Activated CD4-positive, alpha-beta memory T cell treated with anti-CD3 and anti-CD28 coated beads, Interleukin-2, amount 10 ng/mL, durations not matched to agents 7 days and 5 days (primary cell): ENCODE measurements at places on chromosomes 13 and 19. TPM values are rescaled to one million over a fixed set of nuclear protein-coding genes. Genes with fewer than 3 reads are reported as not detected.

Gene NTF4
- not detected for total RNA-seq

DNA sequence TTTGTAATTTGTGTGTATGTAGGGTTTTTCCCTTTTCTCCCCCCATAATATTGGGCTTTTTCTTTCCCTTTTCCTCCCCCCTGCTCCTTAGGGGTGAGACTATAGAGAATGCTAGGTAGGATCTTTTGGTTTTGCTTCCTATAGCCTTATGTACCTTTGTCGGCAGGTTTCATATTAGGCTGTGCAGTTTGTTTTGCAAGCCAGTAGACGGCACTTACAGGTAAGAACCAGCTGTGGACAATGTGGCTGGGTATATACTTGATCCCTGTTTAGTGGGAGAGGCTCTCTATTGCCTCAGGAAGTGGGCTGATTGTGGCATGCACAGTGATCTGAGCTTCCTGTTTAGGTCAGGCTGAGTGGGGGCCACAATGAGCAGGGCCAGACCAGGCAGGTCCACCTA, 359.2 kb upstream of the OBI1 start:
- H3K27me3 ChIP-seq, result no peaks in the 10 kb centered on the region
- H3K4me1 ChIP-seq, result no peaks in the 10 kb centered on the region
- DNase-seq, result no peak

Gene RABAC1
- 105 TPM for total RNA-seq

GRCh38 chr19:32168111-32168510, 177.3 kb upstream of the ZNF507 start:
- H3K36me3 ChIP-seq, result no peaks in the 10 kb centered on the region
- no peaks in the 10 kb centered on the region for H3K4me1 ChIP-seq
- no peaks in the 10 kb centered on the region for H3K27me3 ChIP-seq
- no peak overlapping the region for H3K4me3 ChIP-seq

Gene SLC25A41
- not detected for total RNA-seq

DNA sequence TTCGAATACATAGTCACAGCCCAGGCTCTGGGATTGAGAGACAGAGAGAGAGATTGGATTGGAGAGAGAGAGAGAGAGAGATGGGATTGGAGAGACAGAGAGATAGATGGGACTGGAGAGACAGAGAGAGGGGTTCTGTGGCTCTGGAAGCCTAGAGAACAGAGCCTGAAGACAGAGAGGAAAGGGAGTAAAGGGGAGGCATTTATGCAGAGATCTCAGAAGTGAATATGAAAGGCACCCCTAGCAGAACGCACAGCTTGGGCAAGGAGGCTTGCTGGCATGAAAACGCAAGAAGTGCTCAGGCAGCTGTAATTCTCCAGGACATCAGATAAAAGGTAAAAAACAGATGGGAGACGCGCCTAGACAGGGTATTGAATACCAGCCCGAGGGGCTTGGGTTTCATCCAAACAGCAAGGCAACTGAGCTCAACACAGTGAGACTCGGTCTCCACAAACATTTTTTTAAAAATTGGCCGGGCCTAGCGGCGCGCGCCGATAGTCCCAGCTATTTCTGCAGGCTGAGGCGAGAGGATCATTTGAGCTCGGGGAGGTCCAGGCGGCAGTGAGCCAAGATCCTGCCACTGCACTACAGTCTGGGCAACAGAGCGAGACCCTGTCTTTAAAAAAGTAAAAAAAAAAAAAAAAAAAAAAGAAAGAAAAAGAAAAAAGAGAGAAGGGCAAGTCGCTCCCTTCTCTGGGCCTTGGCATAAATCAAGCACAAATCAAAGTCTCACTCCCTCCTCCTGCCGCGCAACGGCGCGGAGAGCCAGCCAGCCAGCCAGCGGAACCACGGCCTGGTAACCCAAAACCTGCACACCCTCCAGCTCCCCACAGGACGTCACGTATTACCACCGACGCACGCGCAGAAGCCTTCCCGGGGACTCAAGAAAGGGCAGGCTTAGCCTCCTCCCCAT, 774 bp upstream of the PPP2R1A start:
- DNase-seq, result no peak
- H3K4me1 ChIP-seq, result peaks cover 30% of the 10 kb centered on the region
- peaks cover 29% of the 10 kb centered on the region for H3K36me3 ChIP-seq
- H3K27ac ChIP-seq, result peak overlapping the region; percentile 98

GRCh38 chr13:107234319-107235073, 666.6 kb upstream of the ARGLU1 start:
- DNase-seq, result no peak
- no peak overlapping the region for H3K27ac ChIP-seq
- no peak overlapping the region for H3K4me3 ChIP-seq
- no peaks in the 10 kb centered on the region for H3K4me1 ChIP-seq
- no peaks in the 10 kb centered on the region for H3K36me3 ChIP-seq

DNA sequence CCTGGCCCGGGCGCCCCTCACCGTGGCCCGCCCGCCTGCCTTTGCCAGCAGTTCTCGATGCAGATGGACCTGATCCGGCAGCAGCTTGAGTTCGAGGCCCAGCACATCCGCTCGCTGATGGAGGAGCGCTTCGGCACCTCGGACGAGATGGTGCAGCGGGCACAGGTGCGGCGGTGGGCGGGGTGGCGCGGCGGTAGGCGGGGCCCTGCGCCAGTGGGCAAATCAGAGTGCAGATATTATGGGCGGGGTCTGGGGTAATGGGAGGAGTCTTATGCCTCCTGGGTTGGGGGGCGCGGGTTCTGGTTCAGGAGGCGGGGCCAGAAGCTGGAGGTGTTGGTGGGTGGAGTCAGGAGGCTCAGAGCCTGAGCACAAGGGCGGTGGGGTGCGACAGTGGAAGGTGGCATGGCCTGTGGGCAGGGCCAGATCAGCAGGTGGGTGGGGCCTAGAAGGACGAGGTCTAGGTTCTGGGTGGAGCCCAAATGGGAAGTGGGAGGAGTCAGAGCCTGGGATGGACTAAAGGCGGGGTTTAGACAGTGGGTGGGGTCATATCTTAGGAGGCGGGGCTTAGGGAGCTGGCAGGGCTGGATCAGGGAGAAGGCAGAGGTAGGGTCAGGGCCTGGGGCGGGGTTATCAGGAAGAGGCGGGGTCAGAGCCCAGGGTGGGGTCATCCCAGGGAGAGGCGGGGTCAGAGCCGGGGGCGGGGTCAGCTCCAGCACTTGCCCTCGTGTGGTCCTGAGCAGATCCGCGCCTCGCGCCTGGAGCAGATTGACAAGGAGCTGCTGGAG, 5.6 kb downstream of the APC2 start:
- peak; percentile 72 for DNase-seq
- H3K27me3 ChIP-seq, result peaks cover 55% of the 10 kb centered on the region
- H3K27ac ChIP-seq, result no peak overlapping the region
- H3K4me1 ChIP-seq, result peaks cover 14% of the 10 kb centered on the region
- H3K4me3 ChIP-seq, result no peak overlapping the region
- no peaks in the 10 kb centered on the region for H3K36me3 ChIP-seq

DNA sequence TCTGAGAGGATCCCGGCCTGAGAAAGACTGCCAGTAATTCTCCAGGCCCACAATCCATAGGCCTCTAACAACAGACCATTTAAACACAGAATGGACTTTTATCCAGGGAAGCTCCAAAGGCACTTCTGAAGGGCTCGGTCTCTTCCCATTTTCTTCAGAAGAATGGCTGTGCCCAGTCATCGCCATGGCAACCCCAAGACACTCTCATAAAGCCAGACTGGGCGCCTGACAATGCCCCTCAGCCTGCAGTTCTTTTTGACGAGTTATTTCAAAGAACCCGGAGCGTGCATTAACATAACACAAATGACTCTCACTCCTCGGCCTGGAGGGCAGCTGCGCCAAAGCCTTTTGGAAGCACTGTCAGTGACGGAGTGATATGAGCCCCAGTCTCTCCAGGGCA, 61.0 kb downstream of the RASA3 start:
- no peaks in the 10 kb centered on the region for H3K27me3 ChIP-seq
- H3K36me3 ChIP-seq, result peaks cover 45% of the 10 kb centered on the region
- peaks cover 28% of the 10 kb centered on the region for H3K4me1 ChIP-seq
- H3K27ac ChIP-seq, result no peak overlapping the region
- H3K4me3 ChIP-seq, result no peak overlapping the region

GRCh38 chr19:29504454-29504853, 21.3 kb upstream of the VSTM2B start:
- H3K27me3 ChIP-seq, result no peaks in the 10 kb centered on the region
- H3K4me3 ChIP-seq, result no peak overlapping the region
- H3K4me1 ChIP-seq, result no peaks in the 10 kb centered on the region
- H3K36me3 ChIP-seq, result no peaks in the 10 kb centered on the region
- DNase-seq, result no peak
- no peak overlapping the region for H3K27ac ChIP-seq

Gene ACTN4
- total RNA-seq, result 532 TPM

Gene ATP4A
- total RNA-seq, result not detected

- H3K4me3 ChIP-seq, result no peak overlapping the region
- H3K4me1 ChIP-seq, result no peaks in the 10 kb centered on the region
- peaks cover 2% of the 10 kb centered on the region for H3K27me3 ChIP-seq
- no peak for DNase-seq
Measured at GRCh38 chr13:23146811-23147625, 33.8 kb upstream of the SGCG start.

- peaks cover 5% of the 10 kb centered on the region for H3K36me3 ChIP-seq
- no peak overlapping the region for H3K27ac ChIP-seq
- no peak overlapping the region for H3K4me3 ChIP-seq
- no peak for DNase-seq
- no peaks in the 10 kb centered on the region for H3K27me3 ChIP-seq
- H3K4me1 ChIP-seq, result no peaks in the 10 kb centered on the region
Measured at GRCh38 chr13:42524487-42525034, 49.4 kb upstream of the TNFSF11 start.

Gene KL
- total RNA-seq, result 0.08 TPM

GRCh38 chr19:34458677-34459076, 22.9 kb upstream of the WTIP start:
- peaks cover 7% of the 10 kb centered on the region for H3K4me1 ChIP-seq
- no peaks in the 10 kb centered on the region for H3K27me3 ChIP-seq
- H3K27ac ChIP-seq, result no peak overlapping the region
- DNase-seq, result no peak
- no peak overlapping the region for H3K4me3 ChIP-seq

DNA sequence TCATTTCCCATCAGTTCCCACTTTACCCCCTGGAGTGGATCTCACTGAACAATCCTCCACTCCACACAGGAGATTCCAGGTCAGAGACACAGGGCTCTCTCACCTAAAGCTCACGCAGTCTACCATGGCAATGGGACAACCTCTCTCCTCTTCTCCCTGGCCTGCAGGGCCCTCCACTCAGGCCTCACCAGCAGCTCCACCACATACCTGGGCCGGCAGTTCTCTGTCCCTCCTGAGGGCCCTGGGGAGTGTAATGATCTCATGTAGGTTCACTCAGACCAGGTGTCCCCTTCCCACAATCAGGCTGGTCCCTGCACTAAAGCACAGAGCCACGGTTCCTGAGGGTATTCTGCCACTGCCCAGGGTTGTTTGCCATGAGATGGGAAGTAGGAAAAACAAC, 15.6 kb downstream of the CEACAM3 start:
- no peaks in the 10 kb centered on the region for H3K36me3 ChIP-seq
- no peak overlapping the region for H3K27ac ChIP-seq

GRCh38 chr13:28719227-28720055, 671 bp upstream of the SLC46A3 start:
- peaks cover 12% of the 10 kb centered on the region for H3K36me3 ChIP-seq
- peaks cover 2% of the 10 kb centered on the region for H3K27me3 ChIP-seq
- peak overlapping the region; percentile 60 for H3K27ac ChIP-seq
- peak overlapping the region; percentile 90 for H3K4me3 ChIP-seq
- no peak for DNase-seq

Gene GZMM
- 45.2 TPM for total RNA-seq

Gene PINLYP
- total RNA-seq, result 3.7 TPM

- no peak for DNase-seq
- H3K27me3 ChIP-seq, result no peaks in the 10 kb centered on the region
- no peak overlapping the region for H3K27ac ChIP-seq
- no peaks in the 10 kb centered on the region for H3K4me1 ChIP-seq
- no peaks in the 10 kb centered on the region for H3K36me3 ChIP-seq
- no peak overlapping the region for H3K4me3 ChIP-seq
Measured at GRCh38 chr13:72290962-72291681, 424.1 kb upstream of the DACH1 start.

DNA sequence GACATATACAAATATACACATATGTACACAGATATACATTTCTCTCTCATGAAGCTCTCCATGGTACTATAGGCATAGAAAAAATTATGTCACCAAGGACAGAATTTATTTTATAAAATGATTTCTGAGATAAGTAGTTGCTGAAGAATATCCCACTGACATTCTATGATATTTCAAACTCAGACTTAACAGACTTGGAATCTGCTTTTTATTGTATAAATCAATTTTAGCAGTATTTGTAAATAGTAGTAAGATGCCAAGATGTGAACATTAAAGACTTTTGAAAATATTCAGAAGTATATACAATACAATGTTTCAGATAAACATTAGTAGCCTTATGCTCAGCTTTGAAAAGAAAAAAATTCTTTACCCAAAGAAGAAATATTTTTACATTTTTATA, 107.4 kb upstream of the ARGLU1 start:
- H3K4me3 ChIP-seq, result no peak overlapping the region
- H3K27ac ChIP-seq, result no peak overlapping the region
- no peaks in the 10 kb centered on the region for H3K27me3 ChIP-seq
- no peaks in the 10 kb centered on the region for H3K36me3 ChIP-seq
- DNase-seq, result no peak
- no peaks in the 10 kb centered on the region for H3K4me1 ChIP-seq

Gene STAP2
- total RNA-seq, result 8.6 TPM

GRCh38 chr13:90238413-90238812, 1109.1 kb upstream of the MIR17HG start:
- H3K27ac ChIP-seq, result no peak overlapping the region
- no peak overlapping the region for H3K4me3 ChIP-seq
- no peaks in the 10 kb centered on the region for H3K27me3 ChIP-seq
- no peak for DNase-seq

GRCh38 chr13:90792335-90792734, 555.2 kb upstream of the MIR17HG start:
- H3K27ac ChIP-seq, result no peak overlapping the region
- H3K27me3 ChIP-seq, result no peaks in the 10 kb centered on the region
- H3K4me3 ChIP-seq, result no peak overlapping the region
- H3K4me1 ChIP-seq, result no peaks in the 10 kb centered on the region
- DNase-seq, result no peak

DNA sequence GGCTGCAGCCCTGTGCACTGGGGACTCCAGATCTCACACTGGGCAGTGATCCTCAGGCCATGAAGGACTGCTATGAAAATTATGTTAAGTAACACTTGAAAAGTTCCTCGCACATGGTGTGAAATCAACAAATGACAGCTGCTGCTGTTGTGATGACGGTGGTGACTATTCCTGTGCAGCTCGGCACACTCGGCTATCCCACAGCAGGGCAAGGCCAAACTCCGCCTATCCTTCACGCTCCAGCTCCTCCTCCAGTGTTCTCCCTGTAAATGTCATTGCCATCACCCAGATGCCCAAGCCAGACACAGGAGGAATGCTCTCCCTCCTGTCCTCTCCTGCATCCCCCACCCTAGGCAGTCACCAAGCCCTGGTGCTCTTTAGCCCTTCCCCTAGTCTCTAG, 31.3 kb downstream of the GRIK5 start:
- H3K36me3 ChIP-seq, result no peaks in the 10 kb centered on the region
- no peak overlapping the region for H3K27ac ChIP-seq
- H3K4me3 ChIP-seq, result no peak overlapping the region
- peaks cover 7% of the 10 kb centered on the region for H3K4me1 ChIP-seq
- no peak for DNase-seq

GRCh38 chr19:50728084-50728737, 5.0 kb downstream of the CLEC11A start:
- no peak overlapping the region for H3K27ac ChIP-seq
- peaks cover 15% of the 10 kb centered on the region for H3K4me1 ChIP-seq
- no peak overlapping the region for H3K4me3 ChIP-seq
- H3K36me3 ChIP-seq, result no peaks in the 10 kb centered on the region
- peaks cover 20% of the 10 kb centered on the region for H3K27me3 ChIP-seq
- DNase-seq, result peak; percentile 49
